ENCODE measurements at places on chromosomes 3 and 15. TPM values are rescaled to one million over a fixed set of nuclear protein-coding genes. Genes with fewer than 3 reads are reported as not detected.

DNA sequence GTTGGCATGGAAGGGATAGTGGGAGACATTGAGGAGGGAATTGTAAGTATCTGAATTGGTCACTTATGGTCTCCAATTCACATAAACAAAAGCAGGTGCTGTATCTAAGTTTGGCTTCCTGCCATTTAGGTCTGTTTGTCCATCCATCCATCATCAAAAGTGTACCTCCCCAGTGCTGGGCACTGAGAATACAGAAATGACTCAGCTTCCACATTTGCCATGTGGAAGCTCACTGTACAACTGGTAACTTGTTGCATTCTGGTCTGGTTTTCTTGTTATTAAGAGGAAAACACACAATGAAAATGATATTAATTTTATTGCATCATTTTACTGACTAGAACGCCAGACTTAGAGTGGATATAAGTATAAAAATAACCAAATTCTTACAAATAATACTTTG is 30.9 kb upstream of the MUC13 start:
- H3K36me3 ChIP-seq = peaks cover 8% of the 10 kb centered on the region
- no peak overlapping the region for H3K27ac ChIP-seq
- peaks cover 4% of the 10 kb centered on the region for H3K27me3 ChIP-seq

Gene ZMYND10
- 0.64 TPM for total RNA-seq

Gene CGNL1
- 0.11 TPM for total RNA-seq

Gene SGO1
- total RNA-seq = 5.9 TPM

Gene GRK7
- total RNA-seq = not detected

DNA sequence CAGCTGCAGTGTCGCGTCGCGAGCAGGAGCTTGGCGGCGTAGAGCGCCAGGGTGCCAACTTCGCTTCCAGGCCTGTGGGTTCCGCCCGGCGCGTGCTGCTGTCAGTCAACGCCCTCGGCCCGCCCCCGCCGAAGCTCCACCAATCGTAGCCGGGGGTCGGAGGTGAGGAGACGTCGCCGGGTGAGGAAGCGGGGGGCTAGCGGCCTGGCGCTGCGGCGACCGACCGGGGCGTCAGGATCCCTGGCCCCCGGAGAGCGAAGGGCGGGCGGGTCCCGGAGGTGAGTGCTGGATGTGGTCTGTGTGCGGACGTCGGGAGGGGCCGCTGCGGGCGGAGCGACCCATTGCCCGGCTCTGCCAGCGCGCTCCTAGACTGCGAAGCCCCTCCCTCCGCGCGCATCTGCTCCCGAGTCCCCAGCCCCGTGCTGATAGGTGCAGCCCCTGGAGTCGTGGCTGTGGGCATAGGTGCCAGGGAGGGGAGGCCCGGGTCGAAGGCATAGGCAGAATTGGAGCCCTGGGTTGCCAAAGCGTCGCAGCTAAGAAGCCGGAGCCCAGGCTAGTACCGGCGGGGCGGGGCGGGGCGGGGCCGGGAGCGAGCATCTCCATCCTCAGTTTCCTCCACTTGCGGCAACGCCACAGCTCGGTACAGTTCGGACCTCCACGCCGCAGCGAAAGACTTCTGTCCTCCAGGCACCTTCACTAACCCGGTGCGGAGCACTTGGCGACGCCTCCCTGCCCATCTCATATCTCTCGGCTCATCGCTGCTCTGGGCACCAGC is at the start of gene NXPE3:
NXPE3 (plus strand) TSS at position 165 of the 775 bp plus-strand sequence. CDS start 6,386 bp downstream, outside the sequence.
- H3K36me3 ChIP-seq = peaks cover 22% of the 10 kb centered on the region
- DNase-seq = peak; percentile 94
- peaks cover 31% of the 10 kb centered on the region for H3K4me1 ChIP-seq
- H3K4me3 ChIP-seq = peak within 1 kb of the TSS; percentile 87
